Stimulated activated CD8-positive, alpha-beta memory T cell treated with anti-CD3 and anti-CD28 coated beads, Interleukin-4, amount 100 ng/mL, for 1 hour (primary cell): ENCODE measurements at places on chromosomes 5 and 9.

GRCh38 chr5:151155775-151156506 is 1.6 kb downstream of the ANXA6 start:
- no peak for DNase-seq

DNA sequence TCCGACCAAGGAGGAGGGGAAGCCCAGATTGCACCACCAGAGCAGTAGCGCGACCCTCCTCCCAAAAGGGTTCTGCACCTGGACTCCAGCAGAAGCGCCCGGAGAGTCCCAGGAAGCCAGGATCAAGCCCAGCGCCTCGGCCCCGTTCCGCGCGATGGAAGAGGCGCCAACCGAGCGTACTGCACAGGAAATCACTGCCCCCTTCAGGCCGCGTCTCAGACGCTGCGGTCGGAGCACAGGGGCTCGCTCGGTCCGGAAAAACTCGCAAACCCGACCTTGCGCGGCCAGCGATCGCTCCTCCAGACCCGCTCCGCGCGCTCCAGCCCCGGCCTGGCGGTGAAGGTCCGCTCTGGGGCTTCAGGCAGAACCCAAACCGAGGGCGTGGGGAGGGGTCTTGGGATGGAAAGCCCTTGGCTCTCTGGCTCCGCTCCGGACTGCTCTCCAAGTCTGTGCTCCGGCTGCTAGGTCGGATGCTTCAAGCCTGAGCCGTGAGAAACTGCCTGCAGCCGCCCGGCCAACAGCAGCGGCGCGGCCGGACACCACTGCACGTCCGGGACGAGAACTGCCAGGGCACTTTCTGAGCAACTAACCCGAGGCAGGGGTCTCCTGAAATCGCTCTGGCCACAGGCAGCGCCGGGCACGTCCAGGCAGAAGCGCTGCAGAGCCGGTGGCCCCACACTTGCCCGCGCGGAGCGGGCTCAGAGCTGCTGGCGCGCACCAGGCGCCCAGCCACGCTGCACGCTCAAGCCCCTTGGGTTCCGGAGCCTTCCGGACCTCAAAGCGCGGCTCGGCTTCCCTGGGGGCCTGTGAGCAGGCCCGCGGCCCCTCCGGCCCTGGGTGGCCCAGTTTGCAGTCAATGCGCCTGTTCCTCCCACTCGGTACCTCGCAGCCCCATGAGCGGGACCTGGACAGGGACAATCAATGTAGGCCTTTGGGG is 1.3 kb downstream of the GABBR2 start:
- no peak for DNase-seq

- no peak for DNase-seq
These were observed 357.6 kb upstream of the RPS23 start for GRCh38 chr5:82635561-82636288.

DNA sequence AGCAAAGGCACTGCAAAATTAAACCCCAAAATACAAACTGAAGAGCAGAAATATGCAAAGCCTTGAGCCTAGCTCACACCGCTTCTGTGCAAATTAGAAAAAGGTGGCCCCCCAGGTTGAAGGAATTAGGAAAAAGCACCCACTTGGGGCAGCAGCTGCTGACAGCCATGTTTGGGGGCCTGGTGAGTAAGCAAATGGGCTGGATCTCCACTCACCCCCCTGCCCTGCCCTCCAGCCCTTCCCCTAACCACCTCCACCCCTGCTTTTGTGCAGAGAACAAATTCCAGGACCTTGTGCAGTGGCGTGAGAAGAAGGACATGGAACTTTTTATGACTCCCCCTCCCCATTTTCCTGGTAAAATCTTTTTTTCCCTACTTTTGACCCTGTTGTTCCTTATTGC is 92.0 kb upstream of the DNAH5 start:
- DNase-seq = no peak

DNA sequence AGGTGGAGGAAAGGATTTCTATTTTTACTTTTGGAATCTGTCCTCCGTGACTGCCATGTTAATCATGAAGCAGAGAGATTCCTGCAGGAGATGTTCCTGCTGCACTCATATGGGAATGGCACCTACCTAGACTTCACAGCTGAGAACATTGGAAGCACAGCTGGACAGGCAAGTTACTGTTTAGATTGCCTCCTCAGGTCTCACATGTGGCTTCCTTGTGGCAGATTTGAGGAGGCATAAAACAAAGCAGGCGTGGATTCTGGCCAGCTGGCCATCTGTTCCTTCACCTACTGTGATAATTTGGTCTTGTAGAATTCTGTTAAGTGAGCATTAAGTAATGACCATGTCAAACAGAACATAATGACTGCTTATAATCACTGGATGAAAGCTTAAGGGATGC is 193.4 kb downstream of the EDIL3 start:
- DNase-seq = no peak

DNA sequence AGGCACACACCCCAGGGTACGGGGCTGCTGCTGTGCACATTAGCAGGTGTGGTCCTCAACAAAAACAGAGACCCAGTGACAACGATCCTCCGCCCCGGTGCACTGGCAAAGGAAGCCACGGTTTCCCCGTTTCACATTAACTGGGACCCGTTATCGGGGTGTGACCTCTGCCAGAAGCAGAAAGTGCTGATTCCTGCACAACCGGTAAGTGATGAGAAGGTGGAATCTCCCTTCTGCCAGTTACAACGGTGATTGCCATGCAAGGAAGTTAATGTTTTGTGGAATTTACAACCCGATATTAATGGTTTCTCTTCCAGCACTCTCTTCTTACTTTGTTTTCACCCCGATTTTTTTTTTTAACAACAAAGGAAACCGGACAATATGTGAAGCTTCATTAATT is 294.9 kb upstream of the IRX1 start:
- DNase-seq = no peak

DNA sequence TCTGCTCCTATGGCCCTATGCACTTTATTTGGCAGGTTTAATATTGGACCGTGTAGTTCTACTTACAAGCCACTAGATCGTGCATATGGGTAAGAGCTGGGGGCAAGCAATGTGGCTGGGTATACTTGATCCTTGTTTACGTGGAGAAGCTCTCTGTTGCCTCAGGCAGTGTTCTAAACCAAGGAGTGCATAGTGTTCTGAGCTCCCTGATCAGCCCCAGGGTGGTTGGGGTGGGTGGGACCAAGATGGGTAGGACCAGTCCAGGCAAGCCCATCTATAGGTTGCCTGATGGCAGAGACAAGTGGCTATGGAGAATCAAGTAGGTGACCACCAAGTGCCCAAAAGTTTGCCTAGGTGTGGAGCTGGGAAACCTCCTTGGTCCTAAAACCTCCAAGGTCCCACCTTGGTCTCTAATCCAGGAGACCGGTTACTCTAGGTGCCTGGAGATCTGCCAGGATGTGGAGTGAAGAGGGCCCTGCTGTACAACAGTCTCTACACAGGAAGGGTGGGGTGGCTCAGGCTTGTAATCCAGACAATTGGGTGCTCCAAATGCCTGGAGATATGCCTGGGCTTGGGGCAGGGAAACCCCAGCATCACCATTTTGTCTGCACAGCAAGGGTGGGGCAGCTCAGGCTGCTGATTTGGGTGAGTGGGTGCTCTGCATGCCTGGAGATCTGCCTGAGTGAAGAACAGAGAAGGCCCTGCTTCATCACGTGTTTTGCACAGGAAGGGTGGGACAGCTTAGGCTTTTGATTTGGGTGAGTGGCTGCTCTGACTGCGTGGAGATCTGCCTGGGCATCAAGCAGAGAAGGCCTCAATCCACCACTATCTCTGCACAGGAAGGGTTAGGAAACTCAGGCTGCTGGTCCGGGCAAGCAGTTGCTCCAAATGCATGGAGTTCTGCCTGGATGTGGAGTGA is 659.8 kb downstream of the TLE4 start:
- no peak for DNase-seq

- DNase-seq = no peak
These were observed 110.8 kb downstream of the SLC1A3 start for GRCh38 chr5:36717131-36717695.

DNA sequence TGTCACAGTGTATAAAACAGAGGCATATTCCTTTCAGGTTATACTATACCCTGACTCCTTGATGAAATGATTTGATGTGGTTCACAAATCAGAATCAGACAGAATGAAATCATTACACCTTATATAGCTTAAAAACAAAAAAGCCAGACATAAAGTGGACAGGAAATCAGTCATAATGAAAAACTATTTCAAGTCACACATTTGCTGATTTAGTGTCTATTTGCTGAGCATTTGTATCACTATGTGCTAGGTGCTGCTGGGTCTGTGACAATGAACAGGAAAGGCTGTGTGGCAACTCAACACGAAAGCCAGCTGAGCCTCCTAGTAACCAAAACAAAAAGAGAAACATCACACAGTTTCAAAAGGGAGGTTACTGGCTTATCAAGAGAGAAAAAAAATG is 194.0 kb downstream of the EFNA5 start:
- no peak for DNase-seq

DNA sequence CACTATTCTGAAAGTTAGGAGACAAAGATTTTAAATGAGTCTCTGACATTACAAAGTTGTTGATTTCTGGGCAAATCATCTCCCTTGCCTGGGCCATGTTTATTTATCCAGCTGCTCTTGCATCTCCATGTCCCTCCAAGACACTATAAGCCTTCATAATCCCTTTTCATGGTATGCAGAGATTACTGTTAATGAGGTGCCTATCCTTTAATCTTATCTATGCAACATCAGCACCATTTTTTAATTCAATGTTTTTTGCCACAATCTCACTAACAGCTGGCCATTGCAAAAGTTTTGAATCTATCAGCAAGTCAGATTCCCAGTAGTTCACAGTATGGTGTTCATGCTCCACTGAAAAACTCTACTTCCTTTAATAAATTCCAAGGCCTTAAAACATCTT is 108.5 kb upstream of the PTPRD start:
- DNase-seq = no peak

DNA sequence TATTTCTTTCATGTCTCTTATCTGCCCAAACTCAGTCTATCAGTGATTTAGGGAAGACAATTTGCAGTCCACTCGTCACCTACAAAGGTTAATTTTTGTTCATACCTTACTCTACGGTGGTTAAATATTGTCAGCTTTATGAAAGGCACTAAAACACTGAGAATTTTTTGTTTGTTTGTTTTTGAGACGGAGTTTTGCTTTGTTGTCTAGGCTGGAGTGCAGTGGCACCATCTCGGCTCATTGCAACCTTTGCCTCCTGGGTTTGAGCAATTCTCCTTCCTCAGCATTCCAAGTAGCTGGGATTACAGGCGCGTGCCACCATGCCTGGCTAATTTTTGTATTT is 26.4 kb upstream of the TXN start:
- no peak for DNase-seq

DNA sequence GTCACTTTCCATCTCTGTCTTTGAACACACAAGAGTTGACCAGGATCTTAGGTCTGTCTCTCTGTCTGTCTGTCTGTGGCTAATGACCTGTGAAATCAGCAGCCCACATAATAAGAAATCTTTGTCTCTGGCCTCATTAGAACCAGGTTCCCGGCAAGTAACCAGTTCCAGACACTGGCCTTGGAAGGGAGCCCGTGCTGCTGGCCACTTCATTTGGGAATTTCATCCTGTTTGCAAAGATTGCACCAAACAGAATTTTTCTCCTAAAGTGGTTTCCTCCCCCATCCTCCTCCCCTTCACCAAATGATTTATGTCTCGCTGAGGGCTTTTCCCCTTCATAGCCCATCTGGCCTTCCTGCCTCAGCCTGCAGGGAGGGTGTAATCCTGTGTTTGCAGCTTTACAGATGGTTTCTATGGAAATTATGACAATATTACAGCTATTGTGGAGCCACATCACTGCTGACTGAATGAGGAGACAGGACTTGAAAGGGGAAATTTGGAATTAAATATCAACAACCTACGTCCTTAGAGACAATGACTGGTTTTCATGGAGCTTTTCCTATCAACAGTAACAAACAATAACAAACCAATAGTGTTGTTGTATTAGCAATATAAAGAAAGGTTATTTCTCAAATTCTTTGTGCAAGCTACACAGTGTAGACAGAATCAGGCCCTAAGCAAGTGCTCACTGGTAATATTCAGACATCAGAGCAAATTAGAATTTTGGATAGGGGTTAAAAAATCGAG is 25.7 kb downstream of the DPYSL3 start:
- no peak for DNase-seq

GRCh38 chr9:107833295-107833694 is 343.7 kb upstream of the KLF4 start:
- DNase-seq = no peak

GRCh38 chr5:57853929-57854697 is 371.5 kb upstream of the ACTBL2 start:
- no peak for DNase-seq

GRCh38 chr5:32504989-32505596 is 60.6 kb upstream of the ZFR start:
- DNase-seq = no peak

DNA sequence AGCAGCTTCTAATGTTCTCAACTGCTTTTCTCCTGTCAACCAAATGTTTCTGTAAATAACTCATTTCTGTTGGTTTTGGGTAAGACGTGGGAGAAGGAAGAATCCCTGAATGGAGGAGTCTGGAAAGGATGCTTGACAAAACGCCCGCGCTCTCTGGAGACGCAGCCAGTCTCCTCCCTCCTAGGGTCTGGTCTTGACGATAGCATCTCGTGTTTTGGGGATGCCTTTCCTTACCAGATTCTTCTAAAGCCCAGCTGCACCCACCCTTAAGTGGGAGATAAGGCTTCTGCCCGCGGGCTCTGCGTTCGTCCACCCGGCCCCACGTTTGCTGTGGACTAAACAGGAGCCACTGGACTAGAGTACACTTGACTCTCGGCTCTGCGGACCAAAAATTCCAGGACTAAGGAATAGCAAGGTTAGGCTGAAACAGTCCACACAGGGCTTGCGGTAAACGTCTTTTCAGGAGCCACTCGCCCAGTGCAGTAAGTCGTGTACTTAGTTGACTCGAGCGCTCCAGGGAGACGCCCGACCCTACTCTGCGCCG is 491 bp upstream of the CTSL start:
- no peak for DNase-seq

- no peak for DNase-seq
These were observed 161.5 kb upstream of the NR4A3 start for GRCh38 chr9:99660191-99660636.

DNA sequence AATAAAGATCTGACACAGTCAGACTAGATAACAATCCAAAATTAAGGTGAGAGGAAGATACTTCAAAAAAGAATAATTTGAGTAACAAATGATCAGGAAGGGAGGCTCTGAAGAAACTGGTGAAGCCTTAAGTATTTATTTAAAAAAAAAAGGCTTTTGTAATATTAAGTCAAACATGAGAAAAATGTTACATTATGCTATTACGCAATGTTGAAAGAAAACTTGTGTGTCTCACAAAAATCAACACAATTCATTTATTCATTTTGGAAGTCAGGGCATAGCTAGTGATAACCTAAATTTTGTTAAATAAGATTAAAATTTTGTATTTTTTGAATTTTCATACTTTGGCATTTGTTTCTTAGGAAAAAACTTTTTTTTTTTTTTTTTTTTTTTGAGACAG is 28.2 kb downstream of the WDR41 start:
- no peak for DNase-seq

DNA sequence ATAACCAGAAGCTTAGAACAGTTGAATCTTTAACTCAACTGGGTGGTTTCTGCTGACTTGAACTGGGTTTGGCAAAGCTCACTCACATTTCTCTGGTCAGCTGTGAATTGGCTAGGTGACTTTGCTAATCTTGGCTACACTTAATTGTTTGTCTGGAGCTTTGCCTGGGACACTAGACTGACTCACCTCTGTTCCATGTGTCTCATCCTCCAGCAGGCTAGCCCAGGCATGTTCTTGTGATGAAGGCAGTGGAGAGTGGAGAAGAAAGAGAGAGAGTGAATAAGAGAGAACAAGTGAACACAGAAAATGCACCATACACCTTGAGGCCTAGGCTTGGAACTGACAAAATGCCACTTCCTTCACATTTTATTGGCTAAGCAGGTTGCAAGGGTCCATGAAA is 32.6 kb downstream of the SPATA31D1 start:
- DNase-seq = no peak

GRCh38 chr9:32882705-32883104 is 99.4 kb downstream of the TMEM215 start:
- DNase-seq = no peak
